ENCODE measurements at places on chromosomes 7 and 10. TPM values are rescaled to one million over a fixed set of nuclear protein-coding genes. Genes with fewer than 3 reads are reported as not detected.

Gene CDNF
- 0.82 TPM for total RNA-seq

Gene RHEB
- total RNA-seq: 119 TPM

Gene MRPL32
- 48.5 TPM for total RNA-seq

Gene ELAPOR2
- total RNA-seq: 21.6 TPM

Gene TMEM229A
- 1.2 TPM for total RNA-seq

Gene INSYN2A
- 15.9 TPM for total RNA-seq

Gene PLAU
- total RNA-seq: 0.82 TPM

GRCh38 chr10:57294698-57295097, 933.6 kb upstream of the ZWINT start:
- no peak for DNase-seq

DNA sequence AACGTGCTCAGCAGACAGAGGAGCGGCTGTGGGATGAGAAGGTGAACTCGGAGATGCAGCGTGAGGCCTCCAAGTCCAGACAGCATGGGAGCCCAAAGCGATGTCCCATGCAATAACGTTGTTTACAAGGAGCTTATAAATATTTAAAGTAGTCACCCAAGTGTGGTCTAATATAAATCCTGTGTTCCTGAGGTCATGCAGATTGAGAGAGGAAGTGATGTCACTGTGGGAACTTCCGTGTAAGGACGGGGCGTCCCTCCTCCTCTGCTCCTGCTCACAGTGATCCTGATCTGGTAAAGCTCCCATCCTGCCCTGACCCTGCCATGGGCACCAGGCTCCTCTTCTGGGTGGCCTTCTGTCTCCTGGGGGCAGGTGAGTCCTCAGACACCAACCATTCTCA, 94.7 kb upstream of the PRSS58 start:
- no peak for DNase-seq

GRCh38 chr7:137642472-137642871, 204.3 kb downstream of the DGKI start:
- DNase-seq: no peak

DNA sequence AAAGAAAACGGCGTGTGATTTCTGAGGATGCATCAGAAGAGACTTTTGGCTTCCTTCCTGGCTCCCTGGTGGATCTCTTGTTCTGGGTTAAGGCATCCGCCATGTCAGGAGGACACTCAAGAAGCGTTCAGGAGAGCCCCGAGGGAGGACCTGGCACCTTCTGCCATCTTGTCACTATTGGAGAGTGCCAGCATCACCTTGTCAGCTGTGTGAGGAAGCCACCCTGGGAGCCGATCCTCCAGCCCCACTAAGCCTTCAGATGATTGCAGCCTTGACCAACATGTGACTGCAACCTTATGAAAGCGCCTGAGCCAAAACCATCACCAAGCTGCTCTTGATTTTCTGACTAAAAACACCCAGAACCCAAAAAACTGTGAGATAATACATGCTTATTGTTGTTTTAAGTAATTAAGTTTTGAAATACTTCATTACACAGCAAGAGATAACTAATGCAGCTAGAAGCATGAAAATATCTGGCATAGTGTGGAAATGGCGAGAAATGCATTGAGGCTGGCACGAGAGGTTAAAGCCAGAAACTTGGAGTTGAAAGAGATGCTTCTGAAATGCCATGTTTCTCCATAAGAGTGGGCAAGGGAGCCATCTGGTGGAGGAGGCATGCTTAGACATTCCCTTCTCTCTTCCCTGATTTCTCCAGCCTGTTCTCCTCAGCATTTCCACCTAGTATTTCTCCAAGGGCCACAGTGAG, 5.4 kb upstream of the ZFYVE27 start:
- no peak for DNase-seq

GRCh38 chr10:99285881-99286280, 43.3 kb upstream of the CNNM1 start:
- no peak for DNase-seq

DNA sequence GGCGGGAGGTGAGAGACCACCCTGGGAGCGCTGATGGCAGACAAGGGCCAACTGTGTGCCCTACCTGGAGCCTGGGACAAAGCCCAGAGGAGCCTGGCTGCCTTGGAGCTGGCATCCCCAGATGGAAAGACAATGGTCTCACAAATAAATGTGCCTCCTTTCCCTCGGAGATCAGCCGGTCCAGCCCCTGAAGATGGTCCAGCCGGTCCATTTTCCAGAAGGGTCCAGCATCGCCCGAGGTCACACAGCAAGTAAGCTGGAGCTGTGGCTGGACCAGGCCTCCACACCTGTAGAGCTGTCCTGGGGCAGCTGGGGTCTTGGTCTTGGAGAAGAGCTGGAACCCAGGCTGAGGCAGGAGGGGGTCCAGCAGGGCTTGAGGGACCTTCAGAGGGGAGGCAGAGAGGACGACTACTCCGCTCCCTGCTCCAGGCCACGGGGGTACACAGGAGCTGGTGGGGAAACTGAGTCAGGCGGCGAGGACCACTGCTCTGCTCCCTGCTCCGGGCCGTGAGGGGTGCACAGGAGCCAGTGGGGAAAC, 3.6 kb downstream of the ELFN1 start:
- DNase-seq: no peak

All from frontal cortex (tissue), 4 donors.